Astrocyte of the cerebellum (primary cell): ENCODE measurements at places on chromosomes 13 and 19.

- DNase-seq, result no peak
Observed at GRCh38 chr19:45136507-45137178, 24.1 kb downstream of the NKPD1 start.

- DNase-seq, result no peak
Observed at GRCh38 chr13:47588676-47589075, 412.4 kb downstream of the SUCLA2 start.

DNA sequence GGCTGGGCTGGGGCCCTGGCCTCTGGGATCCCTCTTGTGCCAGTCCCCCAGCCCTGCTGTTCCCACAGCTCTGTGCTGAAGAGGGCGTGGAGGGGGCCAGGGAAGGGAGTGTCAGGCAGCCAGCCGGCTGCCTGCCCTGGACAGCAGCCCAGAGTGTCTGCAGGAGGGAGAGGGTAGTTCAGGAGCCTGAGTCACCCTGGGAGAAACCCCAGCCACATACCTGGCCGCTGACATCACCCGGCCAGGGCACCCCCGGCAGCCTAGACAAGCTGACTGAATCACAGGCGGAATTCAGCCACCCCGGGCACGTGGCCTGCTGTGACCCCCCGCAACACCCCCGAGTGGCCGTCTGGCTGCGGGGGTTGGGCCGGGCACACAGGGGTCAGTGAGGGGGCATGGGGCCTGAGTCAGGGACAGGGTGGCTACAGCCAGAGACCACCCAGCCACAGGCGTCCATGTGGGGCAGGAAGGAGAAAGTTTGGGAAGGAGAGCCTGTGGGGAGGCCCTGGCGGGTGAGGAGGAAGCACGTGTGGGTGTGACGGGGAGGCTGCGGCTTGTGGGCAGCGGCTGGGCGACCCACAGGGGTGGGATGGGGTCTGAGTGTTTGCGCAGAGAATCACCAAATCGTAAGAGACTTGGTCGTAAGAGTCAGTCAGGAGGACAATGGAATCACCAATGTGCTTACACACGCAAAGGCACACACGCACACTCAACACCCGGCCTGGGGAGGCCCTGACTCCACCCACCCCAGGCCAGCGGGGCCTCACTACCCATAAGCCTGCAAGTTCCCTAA, 11.9 kb upstream of the FOSB start:
- peak; percentile 98 for DNase-seq

GRCh38 chr19:43687660-43687997, 17.7 kb upstream of the PLAUR start:
- DNase-seq, result no peak

DNA sequence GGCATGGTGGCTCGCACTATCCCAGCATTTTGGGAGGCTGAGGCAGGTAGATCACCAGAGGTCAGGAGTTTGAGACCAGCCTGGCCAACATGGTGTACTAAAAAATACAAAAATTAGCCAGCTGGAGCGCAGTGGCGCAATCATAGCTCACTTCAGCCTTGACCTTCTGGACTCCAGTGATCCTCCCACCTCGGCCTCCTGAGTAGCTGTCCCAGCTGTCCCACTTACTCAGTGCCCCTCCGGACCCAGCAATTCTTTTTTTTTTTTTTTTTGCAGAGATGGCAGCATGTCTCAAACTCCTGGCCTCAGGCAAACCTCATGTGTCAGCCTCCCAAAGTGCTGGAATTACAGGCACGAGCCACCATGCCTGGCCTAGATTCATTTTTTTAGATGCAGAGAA, 2.3 kb upstream of the ADAT3 start:
- DNase-seq, result no peak

- DNase-seq, result no peak
Observed at GRCh38 chr13:106291006-106291405, 244.5 kb downstream of the EFNB2 start.

DNA sequence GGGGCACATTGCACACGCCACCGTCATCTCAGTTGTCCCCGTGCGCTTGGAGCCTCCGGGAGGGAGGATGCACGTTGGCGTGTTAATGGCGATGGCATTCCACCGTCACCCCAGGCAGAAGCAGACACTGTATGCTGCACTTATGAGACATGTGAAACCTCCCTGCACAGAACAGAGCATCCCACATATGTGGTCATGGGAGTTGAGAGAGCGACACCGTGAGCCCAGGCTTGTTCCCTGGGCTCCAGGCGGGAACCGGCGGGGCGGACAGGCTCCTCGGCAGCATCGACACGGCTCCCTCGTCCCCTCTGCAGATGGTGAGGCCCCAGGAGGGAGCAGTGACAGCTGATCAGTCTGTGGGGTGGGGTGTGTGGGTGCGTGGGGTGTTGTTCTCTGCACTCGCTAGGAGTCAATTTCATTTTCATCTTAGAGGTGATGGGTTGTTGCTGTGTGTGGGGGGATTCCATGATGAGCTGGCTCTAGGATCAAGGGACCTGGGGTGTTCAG, 40.4 kb downstream of the CRTC1 start:
- no peak for DNase-seq

DNA sequence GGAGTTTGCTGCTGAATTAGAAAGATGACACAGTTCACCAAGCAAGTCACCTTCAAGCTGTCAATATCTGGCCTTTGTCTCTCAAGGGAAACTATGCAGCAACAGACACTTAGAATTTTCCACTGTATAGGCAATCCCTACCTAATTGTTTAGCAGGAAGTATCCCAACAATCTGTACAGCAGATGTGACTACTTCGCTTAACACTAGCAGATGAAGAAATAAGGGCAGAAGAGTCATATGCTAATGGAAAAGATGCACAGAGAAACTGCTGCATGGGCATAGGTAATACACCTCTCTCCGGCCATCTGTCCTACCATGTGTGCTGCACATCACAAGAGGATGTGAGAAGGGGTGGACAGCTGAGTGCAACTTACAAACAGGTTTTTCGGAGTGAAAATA, 851.2 kb downstream of the PCDH9 start:
- no peak for DNase-seq

DNA sequence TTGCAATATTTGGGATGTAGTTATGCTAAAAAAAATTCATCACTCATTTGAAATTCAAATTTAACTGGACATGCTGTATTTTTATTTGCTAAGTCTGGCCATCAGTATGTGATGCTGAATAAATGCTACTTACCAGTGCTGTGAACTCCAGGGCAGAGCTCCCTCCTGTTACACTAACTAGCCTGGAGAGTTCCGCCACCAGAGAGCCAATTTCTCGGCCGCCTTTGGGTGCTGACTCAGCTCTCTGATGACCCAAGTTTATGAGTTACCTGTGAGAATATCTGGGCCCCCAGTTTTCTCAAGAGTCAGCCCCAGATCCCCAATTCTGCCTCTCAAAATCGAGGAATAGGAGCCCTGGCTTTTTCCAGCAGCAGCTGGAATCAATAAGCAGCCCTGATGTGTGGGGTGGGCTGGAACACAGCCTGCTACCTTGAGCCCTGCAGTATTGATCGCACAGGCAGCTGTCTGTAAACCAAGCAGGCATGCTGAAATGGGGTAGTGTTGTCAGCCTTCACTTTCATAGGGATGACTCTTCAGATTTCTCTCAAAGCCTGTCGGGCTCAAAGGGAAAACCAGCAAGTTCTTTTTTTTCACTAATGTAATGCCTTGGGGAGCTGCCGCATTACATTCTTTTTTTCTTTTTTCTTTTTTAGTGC, 113.7 kb downstream of the DNAJC15 start:
- no peak for DNase-seq

DNA sequence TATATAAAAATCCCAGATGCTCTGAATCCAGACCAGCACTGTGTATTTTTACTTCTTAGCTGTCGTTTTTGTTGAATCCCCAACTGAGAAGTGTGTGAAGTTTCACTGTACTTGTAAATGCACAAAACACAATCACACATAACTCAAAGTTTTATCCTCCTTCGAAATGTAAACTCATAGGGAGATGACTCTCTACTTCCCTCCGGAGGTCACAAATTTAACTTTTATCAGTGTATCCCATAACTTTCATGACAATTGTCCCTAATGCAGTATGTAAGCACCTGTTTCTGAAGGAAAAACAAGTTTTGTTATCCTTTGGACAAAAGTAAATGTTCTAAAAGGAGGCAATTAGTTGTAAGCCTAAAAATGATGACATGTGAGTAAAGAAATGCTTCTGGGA, 665.0 kb upstream of the SLITRK6 start:
- DNase-seq, result no peak

- no peak for DNase-seq
Observed at GRCh38 chr19:58400316-58400915, 5.0 kb downstream of the RNF225 start.

DNA sequence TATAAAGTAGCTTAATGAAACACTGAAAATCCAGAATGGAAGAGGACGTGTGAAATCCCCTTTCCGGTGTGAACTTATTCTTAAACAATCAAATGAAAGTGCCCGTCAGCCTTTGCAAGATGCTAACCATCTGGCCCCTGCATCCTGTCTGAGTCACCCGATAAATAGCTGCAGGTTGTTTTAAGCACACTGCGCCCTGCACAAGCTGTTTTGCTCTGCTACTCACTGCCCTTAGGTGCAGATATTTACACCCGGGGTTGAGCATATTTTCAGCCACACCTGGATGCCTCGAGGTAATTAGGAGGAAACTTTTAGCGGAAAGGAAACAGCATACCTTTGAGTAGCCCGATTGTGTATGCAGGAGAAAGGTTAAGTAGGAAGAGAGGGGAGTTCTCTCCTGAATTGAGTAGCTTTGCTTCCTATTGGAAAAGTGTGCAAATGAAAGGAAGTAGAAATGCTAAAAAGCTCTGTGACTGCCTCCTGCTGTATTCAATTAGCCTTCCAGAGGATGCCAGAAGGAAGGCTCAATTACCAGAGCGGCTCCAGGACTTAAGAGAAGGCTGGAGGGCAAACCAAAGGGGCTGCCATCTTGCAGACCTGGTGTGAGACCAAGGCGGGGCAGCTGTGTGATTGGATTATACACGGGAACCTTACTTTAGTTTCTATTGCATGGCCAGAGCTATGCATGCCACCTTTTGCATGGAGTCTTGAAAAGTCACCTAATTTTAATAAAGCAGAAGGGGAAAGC, 42.5 kb downstream of the IRS2 start:
- DNase-seq, result no peak

GRCh38 chr13:75443356-75443958, 38.5 kb downstream of the TBC1D4 start:
- no peak for DNase-seq

GRCh38 chr13:28001837-28002473, 13.5 kb upstream of the URAD start:
- no peak for DNase-seq

DNA sequence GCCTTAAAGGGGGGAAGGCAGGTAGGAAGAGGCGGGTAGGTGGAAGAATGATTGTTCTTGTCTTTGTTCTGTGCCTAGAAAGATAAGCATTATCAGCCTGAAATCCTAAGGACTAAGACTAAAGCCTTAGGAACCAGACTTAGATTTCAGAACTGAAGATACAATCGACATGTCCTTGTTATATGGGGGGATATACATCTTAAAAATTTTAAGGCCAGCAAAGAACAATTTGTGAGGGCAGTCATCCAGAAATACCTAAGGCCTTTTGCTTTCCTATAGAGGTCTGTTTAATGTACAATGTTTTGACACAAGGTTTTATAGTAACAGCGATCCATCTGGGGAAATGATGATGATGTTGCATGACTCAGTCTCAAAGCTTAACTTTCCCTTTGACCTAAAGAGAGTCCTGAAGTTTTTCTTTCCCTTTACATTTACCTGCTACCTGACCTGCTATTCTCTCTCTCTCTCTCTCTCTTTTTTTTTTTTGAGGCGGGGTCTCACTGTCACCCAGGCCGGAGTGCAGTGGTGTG, 20.2 kb upstream of the CEACAM6 start:
- DNase-seq, result no peak

- DNase-seq, result peak; percentile 73
Observed at GRCh38 chr19:57269515-57270250, 10.6 kb upstream of the ZNF460 start.

DNA sequence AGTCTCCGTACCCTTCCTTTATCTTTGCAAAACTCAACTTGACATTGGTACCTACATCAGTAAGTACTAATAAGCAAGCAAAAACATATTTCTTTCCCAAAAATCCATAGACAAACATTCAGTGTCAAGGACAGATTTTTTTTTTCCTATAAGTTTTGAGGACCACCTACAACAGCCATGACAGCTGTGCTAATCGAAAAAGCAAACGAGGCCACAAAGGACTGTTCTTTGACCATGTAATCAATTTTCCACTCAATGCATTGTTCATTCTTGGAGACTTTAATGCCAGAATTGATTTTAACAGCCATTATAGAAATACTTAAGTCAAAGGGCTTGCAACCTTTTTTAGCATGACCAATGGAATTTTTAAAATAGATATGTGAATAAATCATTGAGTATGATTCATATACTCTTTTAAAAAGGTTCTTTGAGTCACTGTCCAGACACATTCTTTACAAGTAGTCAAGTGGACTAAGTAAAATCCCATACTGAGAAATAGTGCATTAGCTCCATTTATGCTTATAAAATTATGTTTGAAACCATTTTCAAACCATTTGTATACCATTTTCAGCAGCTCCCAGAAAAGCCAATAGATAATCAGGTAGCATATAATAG, 323.9 kb downstream of the MZT1 start:
- no peak for DNase-seq

DNA sequence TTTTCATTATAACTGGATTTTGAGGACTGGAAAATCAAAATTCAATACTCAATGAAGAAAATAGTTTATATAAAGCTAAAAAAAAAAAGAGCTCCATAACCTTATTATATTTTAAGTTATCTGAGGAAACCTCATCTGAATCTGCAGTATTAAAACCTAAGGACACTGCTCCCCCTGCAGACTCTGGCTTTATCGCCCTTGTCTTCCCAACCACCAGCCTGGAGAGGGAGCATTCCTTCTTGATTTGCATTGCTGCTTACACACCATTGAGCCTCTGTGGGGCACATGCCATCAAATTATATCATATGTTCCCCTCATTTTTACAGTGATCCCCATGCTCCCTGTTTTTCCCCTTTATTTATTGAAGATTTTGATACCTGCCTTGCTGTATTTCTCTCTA, 871.4 kb upstream of the GPC6 start:
- peak; percentile 2 for DNase-seq

GRCh38 chr19:42005504-42005903, 11.5 kb upstream of the ATP1A3 start:
- DNase-seq, result no peak

GRCh38 chr19:2255982-2256685, at the start of gene JSRP1:
Gene JSRP1, minus strand, starts transcription at chr19:2256417. Its CDS starts 1,103 bp downstream, at chr19:2255314.
- DNase-seq, result no peak

DNA sequence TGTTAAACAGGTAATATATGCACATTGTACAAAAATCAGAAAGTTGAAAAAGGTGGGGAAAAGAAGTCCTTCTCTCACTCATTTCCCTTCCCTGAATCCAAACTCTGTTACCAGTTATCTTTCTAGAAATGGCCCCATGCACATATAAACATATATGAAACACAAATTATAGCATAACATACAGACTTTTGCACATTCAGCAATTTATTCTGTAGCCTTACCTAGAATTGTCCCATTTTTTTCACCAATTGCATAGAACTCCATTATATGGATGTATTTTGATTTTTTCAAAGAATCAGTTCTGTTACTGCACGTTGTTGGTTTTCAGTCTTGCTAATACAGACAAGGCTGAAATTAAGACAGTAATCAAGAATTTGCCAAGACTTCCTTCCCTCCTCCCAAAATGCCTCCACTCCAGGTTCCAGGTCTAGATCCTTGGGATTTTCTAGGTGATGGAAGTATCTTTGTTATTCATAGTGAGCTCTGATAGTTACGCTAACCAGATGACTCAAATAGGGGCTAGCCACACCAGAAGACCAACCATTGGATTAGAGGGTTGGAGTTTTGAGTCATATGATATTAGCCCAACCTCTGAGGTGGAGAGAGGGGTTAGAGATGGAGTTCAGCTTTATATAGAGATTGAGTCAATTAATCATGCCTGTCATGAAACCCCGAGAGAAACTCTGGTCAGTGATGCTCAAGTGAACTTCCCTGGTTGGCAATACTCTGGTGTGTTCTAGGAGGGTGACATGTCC, 30.7 kb downstream of the GPR180 start:
- no peak for DNase-seq
